Pancreas (tissue), 10 donors: ENCODE measurements at places on chromosomes 7 and 10. TPM values are rescaled to one million over a fixed set of nuclear protein-coding genes. Genes with fewer than 3 reads are reported as not detected.

Gene LIPN
- polyA plus RNA-seq = not detected

Gene MGAM2
- polyA plus RNA-seq = 1.3 TPM

Gene VENTX
- 0.66 TPM for polyA plus RNA-seq

Gene PRKRIP1
- polyA plus RNA-seq = 40.1 TPM

Gene HMX2
- polyA plus RNA-seq = not detected

Gene TRIM73
- polyA plus RNA-seq = 4.7 TPM

Gene ZNF33B
- polyA plus RNA-seq = 21.2 TPM

Gene C7orf33
- not detected for polyA plus RNA-seq

Gene MYO1G
- polyA plus RNA-seq = 1.1 TPM

Gene VAX1
- polyA plus RNA-seq = not detected

Gene PLEKHS1
- 44.6 TPM for polyA plus RNA-seq

Gene PTPRZ1
- 1.1 TPM for polyA plus RNA-seq

Gene CPN1
- not detected for polyA plus RNA-seq

Gene TCAF2
- 1.4 TPM for polyA plus RNA-seq

Gene DOCK1
- polyA plus RNA-seq = 14.0 TPM

Gene TAS2R41
- polyA plus RNA-seq = not detected

Gene MEIG1
- not detected for polyA plus RNA-seq

Gene SUFU
- 2.6 TPM for polyA plus RNA-seq

Gene BTBD16
- polyA plus RNA-seq = 0.34 TPM
